Mucosa of gallbladder (tissue), 1 donor: ENCODE measurements at places on chromosomes 2 and 18.

DNA sequence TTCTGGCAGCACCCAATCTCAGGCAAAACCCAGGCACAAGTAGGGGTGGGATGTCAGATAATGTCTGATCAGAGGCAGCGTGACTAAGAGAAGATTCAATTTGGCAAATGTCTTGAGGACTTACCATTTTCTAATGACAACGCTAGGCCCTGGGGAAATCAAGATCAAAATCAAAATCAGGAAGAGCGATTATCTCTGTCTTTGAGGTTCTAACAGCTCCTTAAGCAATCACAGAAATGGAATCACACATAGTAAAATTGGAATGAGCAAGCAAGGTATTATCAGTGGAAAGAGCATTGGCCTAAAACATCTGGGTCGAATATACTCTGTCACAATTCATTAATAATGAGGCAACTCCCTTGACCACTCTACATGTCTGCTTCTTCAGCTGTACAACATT, 8.6 kb upstream of the SERPINB2 start:
- no peak for DNase-seq

- no peak for DNase-seq
Measured at GRCh38 chr18:70961939-70962338, 673.1 kb downstream of the SOCS6 start.

GRCh38 chr2:62145478-62146100, 50.3 kb upstream of the B3GNT2 start:
- no peak for DNase-seq

GRCh38 chr2:78132391-78133370, 610.5 kb upstream of the LRRTM4 start:
- DNase-seq = no peak

DNA sequence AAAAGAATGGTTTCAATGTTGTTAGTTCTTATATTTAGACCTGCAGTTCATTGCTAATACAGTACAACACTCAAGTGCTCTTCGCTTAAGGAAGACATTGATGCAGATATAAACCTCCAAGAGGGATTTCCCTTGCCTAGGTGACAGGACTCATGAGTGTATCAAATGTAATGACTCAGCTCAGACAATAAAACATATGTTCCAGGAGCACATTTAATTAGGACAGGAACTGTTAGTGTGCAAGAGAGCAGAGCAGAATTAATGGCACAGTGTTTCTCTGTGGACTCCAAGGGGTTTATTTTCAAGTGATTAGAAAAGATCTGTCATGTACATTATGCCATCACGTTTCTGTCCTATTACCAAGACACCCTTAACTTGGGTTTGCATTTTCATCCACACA, 375.0 kb downstream of the LRRTM4 start:
- no peak for DNase-seq

GRCh38 chr2:85996591-85996990, 107.8 kb upstream of the ST3GAL5 start:
- no peak for DNase-seq

DNA sequence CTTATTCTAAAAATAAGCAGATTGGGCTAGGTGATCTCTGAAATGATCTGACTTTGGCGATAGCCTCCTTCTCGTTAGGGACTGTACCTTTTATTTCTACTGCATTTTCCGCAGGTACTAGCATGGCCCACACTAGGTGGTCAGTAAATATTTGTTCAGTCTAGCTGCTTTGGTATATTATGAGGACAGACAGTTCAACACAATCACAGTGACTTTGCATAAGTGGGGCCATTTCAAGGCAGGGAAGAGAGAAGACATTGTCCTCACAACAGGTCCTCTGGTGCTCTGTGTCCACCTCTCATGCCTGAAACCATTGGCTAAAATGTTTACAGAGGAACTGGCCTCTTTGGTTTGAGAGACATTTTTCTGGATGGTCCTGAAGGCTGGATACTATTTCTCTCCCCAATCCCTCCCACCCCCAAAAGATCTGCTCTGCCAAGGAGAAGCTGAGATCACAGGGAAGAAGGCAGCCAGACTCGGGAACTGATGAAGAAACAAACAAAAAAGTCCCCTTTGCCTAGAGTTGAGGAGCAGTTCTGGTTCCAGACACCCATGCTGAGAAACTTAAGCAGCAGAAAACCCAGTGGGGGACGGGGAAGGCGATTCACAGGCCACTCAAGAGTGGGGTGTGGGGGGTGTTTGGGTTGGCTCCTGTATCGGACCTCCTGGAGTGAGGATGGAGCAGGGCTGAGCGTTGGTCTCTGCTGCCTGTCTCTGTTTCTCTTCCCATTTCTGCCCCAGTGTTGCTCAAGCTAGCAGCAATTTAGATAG, 2.9 kb upstream of the TNP1 start:
- DNase-seq = no peak

DNA sequence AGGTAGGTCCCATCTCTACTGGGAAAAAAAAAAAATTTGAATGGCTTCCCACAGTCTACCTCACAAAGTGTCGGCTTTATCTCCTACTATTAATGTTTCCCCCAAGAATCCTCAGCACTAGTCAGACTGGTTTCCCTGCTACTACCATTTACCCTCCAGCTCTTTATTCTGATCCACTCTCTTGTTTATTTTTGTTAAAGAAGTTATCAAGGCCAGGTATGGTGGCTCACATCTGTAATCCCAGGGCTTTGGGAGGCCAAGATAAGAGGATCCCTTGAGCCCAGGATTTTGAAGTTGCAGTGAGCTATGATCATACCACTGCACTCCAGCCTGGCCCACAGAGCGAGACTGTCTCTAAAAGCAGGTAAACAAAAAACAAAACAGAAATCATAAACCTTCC, 1275.3 kb downstream of the LRP1B start:
- DNase-seq = no peak

DNA sequence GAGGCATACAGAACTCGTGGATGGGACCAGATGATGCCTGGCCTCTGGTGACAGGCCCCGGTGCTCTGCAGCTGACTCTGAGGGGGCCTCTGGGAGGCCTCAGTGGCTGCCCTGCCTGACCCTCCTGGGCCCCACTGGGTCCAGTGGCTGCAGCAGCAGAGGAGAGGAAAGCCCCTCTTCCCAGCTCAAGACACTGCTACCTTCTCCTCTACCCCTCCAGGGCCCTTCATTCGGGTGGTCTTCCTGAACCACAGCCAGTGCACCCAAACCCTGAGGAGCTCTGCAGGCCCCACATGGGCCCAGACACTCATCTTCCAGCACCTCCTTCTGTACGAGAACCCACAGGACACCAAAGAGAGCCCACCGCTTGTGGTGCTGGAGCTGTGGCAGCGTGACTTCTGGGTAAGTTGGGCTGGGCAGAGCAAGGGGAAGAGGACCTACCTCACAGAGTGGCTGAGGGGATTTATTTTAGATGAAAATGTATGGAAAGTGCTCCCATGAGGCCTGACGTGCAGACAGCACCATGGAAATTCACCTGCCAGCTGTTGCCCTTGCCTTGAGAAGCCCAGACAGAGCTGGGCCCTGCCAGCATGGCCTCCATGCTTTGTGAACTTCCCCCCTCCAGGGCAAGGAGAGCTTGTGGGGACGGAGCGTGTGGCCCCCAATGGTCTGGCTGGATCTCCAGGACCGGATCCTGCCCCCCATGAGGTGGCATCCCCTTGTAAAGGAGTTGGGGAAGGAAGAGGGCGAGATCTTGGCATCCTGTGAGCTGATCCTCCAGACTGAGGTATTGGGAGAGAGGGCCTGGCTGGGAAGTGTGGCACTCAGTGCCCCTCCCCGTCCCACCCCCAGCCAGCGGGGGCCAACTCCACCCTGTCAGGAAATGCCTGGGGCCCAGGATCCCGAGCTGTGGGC, 46.3 kb downstream of the LMAN2L start:
- DNase-seq = no peak

- DNase-seq = no peak
Measured at GRCh38 chr18:55515214-55515613, 72.8 kb downstream of the TCF4 start.

DNA sequence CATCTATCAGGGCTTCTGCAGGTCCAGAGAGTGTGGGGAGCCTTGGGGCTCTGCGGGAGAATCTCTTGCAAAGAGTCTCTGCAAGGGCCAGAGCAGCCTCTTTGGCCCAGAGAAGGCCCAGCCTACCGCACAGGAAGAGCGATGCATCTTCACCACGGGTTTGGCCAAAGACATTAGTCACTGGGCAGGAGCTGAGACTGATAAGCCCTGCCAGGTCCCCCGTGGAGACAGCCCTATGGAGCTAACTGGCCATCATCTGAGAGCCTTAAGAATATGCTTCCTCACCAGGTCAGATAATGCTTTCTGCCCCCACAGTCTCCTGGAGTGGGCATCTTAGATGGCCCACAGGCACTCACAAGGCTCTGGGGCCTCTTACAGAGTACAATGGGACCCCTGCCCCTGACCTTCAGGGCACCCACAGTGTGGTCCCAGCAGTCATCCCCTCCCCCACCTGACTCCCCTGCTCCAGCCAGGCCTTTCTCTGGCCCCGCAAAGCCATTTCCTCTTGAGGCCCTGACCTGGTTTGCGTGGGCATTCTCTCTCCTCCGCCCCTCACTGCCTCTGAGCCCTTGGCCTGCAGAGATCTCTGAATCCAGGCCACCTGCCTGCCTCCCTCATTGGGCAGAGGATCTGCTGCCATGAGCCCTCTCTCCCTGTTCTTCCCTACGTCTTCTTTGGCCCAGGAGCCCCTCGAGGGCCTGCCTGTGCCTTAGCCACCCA, 31.9 kb upstream of the MAPRE3 start:
- DNase-seq = no peak

- no peak for DNase-seq
Measured at GRCh38 chr2:27804146-27804545, 32.6 kb downstream of the MRPL33 start.

GRCh38 chr2:71742953-71743601, 289.7 kb downstream of the DYSF start:
- DNase-seq = peak; percentile 58

DNA sequence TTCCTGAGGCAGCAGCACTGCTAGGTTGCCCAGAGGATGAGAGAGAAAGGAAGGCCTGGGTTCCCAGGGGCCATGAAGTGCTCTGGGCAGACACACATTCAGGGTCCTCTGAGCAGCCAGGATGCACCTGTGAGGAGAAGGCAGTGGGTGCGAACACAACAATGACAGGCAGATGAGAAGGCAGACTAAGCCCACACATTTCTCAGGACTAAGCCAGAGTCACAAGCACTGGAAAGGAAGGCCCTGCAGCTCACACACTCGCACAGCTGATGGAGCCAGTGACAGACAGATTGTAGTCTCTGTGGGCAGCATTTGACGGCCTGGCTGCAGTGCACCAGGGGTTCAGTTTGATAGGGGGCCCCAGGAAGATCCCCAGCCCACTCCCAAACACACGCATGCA, 61.8 kb downstream of the ARHGEF4 start:
- no peak for DNase-seq

DNA sequence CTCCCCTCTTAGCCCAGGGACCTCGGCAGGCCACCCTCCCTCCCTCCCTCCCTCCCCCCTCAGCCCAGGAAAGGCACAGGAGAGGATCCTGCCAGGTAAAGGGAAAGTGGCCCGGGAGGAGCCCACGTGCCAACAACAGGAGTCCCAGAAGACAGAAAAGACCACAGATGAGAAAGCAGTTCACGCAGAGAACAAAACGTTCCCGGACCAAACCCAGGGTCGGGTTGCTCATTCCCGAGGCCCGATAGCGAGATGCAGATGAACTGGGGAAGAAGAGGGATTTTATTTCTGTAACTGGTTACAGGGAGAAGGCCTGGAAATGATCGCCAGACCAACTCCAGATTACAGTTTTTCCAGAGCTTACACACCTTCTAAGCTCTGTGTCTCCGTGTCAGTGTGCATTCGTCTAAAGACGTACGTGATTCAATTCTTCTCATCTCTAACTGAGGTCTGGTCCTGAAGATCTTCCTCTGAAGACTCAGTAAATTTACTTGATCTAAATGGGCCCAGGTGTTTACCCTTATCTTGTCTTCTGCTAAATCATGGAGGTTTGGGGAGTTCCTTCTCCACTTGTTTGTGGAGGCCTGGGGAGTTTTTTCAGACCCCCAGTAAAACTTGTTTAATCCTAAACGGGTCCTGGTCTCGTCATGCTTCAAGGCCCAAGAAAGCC, 807 bp upstream of the NEU4 start:
- no peak for DNase-seq

- DNase-seq = no peak
Measured at GRCh38 chr2:82528288-82528687, 1930.8 kb downstream of the SUCLG1 start.

- peak; percentile 18 for DNase-seq
Measured at GRCh38 chr18:10205151-10205550, 249.3 kb upstream of the APCDD1 start.

- DNase-seq = no peak
Measured at GRCh38 chr2:149400997-149401396, 70.6 kb downstream of the LYPD6 start.

- no peak for DNase-seq
Measured at GRCh38 chr2:232888839-232889529, 18.9 kb downstream of the SNORC start.

DNA sequence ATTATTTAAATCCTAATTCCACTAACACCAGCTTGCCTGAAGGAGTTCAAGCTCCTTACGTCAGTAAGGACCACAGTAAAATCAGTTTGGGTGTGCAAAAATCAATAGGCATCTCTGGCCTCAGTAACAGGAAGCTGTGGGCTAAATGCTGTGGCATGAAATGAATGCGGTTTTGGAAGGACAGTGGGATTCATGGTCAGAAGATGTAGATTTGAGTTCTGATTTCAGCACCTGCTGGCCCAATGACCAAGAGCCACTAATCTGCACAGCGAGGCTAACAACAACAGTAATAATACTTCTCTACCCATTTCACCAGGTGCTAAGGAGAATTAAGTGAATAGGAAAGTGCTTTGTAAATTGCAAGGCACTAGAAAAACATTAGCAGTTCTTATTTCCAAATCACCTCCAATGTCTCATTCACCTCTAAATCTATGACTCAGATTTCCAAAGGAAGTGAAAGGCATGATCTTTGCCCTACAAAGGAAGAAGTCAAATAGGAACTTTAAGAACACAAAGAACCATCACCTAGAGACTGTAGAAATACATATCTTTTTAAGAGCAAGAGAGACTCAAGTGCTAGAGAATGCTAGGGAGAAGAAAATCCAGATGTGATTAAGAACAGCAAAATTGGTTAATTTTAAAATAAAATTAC, 172.6 kb downstream of the ANKRD44 start:
- DNase-seq = no peak

DNA sequence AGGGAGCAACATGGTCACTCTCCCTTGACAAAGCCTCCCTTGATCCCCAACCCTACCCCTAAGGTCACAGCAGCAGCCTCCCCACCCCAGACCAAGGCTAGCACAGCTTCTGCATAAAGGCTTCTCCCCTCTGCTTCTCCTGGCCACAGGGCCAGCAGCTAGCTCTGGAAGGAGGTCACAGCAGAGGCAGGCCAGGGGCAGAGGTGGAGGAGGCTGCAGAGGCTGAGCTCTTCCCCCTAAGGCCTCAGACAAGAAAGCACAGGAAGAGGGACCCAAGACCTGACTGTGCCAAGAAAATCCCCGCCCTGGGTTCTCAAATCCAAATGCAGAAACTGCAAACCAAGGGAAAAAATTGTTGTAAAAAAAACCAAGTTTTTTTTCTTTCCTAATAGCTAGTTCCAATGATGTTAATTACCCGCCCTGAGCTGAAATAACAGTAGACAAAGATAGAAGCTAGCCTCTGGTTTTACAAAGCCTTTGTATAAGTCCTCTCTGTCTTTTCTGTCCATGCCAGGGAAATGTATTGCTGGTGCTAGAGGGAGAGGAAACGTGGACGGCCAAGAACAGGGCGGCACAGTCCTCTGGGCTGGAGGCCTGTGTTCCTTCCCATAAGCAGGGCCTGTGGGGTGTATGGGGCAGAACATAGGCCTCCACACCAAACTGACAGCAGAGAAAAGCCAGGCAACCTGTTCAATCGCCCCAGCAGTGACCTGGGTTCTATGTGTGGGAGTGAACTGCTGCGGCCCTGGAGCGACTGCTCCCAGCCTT, 79.5 kb downstream of the POLR1A start:
- no peak for DNase-seq

- no peak for DNase-seq
Measured at GRCh38 chr2:172089633-172090032, 4.3 kb downstream of the DLX1 start.
